Aorta (tissue), 5 donors: ENCODE measurements at places on chromosomes 7 and 10.

DNA sequence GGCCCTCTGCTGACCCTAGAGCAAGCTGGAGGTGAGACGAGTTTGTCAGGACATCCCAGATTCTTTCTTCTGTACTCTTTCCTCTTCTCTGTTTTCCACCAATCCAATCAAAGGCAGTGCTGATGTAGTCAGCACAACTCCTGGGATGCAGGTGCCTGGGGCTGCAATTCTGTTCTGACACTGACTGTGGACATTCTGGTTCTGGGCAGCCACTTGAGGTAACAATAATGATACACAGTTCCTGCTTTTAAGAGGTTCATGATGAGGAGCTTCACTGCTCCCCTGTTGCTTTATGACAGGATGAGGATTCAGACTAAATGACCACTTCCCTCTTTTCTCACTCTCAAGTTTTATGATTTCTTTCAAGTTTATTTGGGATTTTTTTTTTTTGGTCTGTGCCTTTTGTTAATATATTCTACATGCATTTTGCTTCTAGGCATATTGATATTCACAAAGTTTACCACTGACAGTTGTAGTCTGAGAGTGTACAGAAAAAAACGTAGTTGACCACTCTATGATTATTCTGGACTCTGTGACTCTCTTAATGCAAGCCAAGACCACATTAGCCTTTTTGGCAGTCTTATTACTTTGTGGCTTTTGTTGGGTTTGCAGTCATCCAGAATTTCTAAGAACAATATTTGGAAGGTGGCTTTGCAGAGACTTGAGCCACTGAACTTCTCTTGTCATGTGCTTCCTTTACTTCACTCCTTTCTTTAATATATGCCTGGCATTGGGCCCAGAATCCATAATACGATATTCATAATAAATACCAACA, 247.6 kb downstream of the AUTS2 start:
- no peak for DNase-seq
- H3K36me3 ChIP-seq, result no peaks in the 10 kb centered on the region

GRCh38 chr7:47594406-47594805, 12.5 kb upstream of the TNS3 start:
- H3K4me1 ChIP-seq, result no peaks in the 10 kb centered on the region
- no peak for DNase-seq
- H3K4me3 ChIP-seq, result no peak overlapping the region
- no peak overlapping the region for H3K27ac ChIP-seq

- no peak for DNase-seq
- no peak overlapping the region for H3K27ac ChIP-seq
- H3K27me3 ChIP-seq, result no peaks in the 10 kb centered on the region
- no peak overlapping the region for H3K4me3 ChIP-seq
- H3K36me3 ChIP-seq, result no peaks in the 10 kb centered on the region
- H3K4me1 ChIP-seq, result no peaks in the 10 kb centered on the region
These were observed 76.4 kb downstream of the C10orf90 start for GRCh38 chr10:126593968-126594701.

GRCh38 chr10:11587722-11588259, 23.7 kb downstream of the USP6NL start:
- DNase-seq, result no peak
- H3K27ac ChIP-seq, result no peak overlapping the region

GRCh38 chr10:89838044-89838615, 136.7 kb downstream of the KIF20B start:
- no peak for DNase-seq
- H3K4me3 ChIP-seq, result peak overlapping the region; percentile 81
- H3K4me1 ChIP-seq, result no peaks in the 10 kb centered on the region
- H3K27ac ChIP-seq, result no peak overlapping the region
- H3K27me3 ChIP-seq, result no peaks in the 10 kb centered on the region
